ENCODE measurements at places on chromosomes 3 and 15.
A peak's percentile ranks its signal among the peaks of the same experiment; 100 is the strongest.

DNA sequence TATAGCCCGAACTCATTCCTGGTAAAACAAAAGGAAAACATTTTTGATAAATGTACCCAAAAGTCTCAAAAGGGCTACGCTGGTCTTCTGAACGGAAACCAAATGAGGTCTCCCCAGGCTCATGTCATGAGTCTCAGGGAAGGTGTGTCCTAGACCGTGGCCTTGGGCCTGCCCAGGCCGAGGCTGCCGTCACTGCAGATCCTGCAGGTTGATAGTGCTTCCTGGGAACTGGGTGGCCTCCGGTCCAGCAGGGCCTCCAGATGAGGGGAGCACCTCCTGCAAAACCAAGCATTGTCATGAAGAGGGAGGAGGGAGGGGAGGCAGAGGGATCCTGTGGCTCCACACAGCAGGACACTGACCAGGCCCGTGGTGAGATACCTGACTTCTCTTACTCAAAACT lies 37.5 kb downstream of the ZXDC start:
- no peak for DNase-seq

DNA sequence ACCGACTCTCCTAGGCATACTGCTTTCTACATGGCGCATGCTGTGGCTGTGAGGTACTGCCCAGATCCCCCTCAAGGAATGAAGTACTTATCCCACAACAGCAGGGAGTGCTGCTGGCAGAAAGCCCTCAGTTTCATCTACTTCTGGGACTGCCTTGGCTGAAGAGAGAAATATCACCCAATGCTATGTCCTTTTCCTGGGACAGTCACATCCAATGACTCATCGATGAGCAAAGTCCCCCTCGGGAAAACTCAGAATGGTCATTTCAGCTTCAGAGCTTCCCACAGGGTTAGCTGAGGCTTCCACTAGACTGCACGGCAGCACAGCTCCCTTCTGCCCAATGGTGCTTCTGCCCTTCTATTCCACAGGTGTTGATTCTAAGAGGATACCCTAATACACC lies 3.6 kb upstream of the NMD3 start:
- no peak for DNase-seq

DNA sequence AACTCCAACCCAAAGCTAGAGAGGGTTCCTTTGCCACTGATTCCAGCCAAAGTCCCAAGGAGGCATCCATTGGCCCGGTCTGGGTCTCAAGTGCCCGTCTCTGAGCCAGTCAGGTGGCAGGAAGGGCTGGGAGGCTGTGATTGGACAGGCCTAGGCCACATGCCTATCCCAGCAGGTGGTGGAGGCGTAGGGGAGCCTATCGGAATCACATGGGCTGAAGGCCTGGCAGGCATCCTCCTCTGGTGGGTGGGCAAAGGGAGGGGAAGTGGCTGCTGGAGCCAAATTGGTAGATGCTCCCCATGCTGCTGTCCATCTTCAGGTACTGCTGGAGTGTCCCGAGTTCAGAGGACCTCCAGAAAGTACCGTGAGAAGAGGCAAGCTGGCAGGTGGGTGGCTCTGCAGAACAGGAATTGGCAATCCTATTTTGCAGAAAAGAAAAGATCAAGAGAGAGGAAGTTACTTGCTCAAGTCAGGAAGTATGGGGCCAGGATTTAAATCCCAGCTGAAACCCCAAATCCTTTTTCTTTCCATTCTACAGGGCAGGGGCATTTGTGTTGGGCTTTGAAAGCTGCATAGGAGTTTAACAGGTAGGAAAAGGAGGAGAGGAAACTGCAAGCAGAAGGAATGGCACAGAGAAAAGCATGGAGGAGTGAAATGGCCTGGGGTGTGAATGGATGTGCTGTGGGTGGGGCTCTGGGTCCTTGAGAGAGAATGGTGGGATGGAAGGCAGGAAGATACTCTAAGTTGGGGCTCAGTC lies 3.7 kb downstream of the CHST13 start:
- DNase-seq = no peak

DNA sequence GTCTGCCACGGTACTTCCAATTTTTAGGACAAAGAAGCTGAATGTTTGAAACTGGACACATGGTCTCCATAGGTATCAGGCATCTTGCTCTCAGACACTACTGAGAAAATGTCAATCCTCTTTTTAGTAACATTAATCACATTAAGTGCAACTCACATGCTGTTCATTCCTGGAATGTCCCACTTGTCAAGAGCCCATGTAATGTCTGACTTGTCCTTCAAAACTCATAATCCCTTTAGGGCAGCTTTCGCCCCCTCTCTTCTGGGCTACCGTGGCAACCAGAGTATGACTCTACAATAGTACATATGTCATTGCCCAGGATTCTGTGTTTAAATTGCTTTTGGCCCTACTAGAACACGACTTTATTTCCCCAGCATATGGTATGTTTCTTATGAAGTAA lies 12.3 kb downstream of the NUDT16 start:
- DNase-seq = no peak

GRCh38 chr3:127867986-127868385 lies 45.7 kb upstream of the MGLL start:
- no peak for DNase-seq

GRCh38 chr3:30282154-30282696 lies 324.2 kb upstream of the TGFBR2 start:
- DNase-seq = peak; percentile 17

- no peak for DNase-seq
Measured at GRCh38 chr3:70090322-70090913, 90.9 kb downstream of the SAMMSON start.

DNA sequence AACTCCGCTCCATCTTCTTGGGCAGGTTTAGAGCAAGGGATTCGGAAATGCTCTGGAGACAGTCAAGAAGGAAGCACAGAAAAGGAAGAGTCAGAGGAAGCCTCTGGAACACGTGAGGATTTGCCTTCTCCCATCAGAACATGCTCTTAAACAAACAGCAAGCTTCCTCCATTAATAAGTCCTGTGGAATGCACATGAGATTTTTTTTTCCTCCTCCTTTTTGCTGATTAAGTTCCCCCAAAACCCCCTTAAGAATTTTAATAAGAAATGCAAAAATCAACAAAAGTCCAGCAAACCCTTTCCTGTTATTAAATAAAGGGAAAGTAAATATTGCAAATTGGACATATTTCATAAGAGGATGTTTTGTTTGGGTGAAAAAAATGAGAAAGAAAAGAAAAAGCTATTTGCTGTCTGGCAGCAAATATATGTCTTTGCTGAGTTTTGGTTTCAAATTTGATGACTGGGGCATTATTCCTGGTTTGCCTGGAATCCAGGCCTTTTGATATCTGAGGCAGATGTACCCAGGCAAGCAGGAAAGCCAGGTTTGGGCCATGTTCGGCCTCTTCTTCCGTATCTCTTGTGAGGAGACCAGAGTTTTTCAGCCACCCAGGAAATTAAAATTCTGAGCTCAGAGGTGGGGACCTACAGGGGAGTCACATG lies 7.9 kb upstream of the TSEN2 start:
- no peak for DNase-seq

DNA sequence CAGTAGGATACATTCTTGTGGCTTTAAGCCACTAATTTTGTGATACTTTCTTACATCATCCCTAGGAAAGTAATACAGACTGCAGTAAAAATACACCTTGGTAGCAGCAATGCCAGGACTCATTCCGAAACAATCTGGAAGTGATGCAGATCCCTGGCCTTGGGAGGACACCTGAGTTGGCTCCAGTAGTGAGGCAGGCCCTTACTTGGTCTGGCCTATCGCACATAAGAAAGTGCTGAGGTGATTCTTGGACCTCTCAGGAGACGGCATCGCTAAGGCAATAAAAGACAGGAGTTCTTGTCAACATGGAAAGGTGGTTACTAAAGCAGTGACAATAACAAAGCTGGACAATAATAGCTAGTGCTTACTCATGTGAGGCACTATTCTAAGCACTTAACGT lies 126.5 kb downstream of the SUCNR1 start:
- DNase-seq = no peak

DNA sequence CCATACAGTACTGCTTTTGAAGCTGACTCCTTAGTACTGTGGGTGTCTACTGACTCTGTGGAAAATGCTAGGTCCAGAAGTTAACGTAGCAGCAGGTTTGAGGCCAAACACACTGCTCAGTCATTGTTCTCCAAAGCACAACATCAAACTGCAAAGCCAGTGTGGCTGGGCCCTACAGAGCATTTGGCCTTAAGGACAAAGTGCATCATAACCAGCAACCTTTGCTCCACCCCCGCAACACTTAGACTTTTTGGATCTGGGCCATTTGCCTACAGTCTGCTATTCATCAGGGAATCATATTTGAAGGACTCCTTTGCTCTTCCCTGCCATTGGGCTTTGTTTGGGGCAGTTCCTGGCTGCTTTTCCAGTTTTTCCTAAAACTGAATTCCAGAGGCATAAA lies 43.1 kb upstream of the ARL6 start:
- DNase-seq = no peak

- no peak for DNase-seq
Measured at GRCh38 chr15:67296684-67297083, 42.1 kb downstream of the IQCH start.

GRCh38 chr3:59644479-59645402 lies 594.9 kb upstream of the CFAP20DC start:
- peak; percentile 30 for DNase-seq

DNA sequence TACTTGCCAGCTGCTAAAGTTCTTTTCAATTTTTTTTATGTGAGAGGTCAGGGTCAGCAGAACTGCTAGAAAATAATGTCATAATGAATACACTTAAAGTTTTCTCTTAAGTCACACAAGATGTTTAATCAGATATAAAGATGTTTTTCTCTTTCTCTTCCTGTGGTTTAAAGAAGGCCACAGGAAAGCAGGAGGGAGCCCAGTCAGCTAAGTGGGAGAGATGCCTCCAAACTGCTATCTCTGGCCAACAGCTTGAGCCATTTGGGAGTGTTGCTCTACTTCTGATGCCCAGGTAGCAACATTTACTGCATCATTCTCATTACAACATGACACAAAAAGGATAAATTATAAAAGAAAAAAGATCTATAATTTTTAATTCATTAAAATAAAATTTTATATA lies 45.7 kb upstream of the NLGN1 start:
- DNase-seq = no peak

DNA sequence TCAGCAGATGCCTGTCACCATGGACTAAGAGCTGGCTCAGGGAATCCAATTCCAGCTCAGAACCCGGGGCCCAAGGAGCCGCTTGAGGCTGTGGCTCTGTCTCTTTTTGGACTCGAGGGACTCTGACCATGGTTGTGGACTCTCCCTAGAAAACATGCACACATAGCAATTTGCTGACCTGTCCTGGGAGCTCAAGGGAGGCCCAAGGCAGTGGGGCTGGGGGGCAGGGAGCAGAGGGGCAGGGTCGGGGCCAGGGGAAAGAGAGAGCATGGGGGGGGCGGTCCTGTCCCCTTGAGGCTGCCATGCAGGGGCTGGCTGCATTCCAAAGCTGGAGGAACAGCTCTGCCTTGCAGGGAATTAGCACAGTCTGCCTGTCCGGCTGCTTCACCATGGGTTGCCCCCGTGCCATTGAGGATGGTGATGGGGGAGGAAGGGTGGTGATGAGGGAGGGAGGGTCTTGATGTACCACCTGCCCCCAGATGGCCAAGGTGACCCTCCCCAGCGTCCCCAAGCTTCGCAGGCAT lies 190.1 kb downstream of the GOLGA6L6 start:
- DNase-seq = no peak

- DNase-seq = no peak
Measured at GRCh38 chr15:86001200-86001599, 78.5 kb upstream of the AGBL1 start.

DNA sequence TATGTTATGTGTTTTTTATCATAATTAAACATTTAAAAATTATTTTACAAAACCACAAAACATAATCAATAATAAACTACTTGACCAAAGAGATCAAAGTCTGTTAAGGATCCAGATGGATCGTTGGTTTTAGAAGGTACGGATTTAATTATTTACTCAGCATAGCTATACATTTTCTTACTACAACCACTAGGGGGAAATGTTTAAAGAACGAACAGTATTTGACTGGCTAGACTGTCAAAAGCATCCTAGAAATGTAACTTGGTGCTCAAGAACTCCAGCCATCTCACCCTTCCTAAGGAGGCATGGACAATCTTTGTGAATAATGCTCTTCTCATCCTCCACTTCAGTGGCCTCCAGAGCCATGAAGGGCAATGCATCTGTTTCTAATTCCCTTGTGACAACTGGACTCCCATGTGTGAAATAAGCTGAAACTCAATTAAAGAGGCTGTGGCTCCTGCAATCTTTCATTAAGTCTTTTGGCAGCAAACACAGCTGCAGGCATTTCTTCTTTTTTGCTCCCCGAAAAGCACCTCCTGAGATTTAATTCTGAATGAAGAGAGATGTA lies 94.7 kb upstream of the TUSC7 start:
- DNase-seq = no peak

- no peak for DNase-seq
Measured at GRCh38 chr3:151345859-151346258, 16.5 kb upstream of the P2RY13 start.

GRCh38 chr3:134463676-134464063 lies 22.1 kb downstream of the ANAPC13 start:
- DNase-seq = no peak

GRCh38 chr3:82002986-82003642 lies 241.7 kb upstream of the GBE1 start:
- DNase-seq = no peak

GRCh38 chr3:135023996-135024658 lies 229.1 kb downstream of the EPHB1 start:
- no peak for DNase-seq

- no peak for DNase-seq
Measured at GRCh38 chr3:9339761-9340471, 22.9 kb upstream of the THUMPD3 start.

- no peak for DNase-seq
Measured at GRCh38 chr3:136586580-136586979, 165.6 kb downstream of the STAG1 start.

GRCh38 chr3:54206874-54207273 lies 84.5 kb downstream of the CACNA2D3 start:
- DNase-seq = no peak

- DNase-seq = no peak
Measured at GRCh38 chr15:74725845-74726773, 781 bp upstream of the CYP1A1 start.

DNA sequence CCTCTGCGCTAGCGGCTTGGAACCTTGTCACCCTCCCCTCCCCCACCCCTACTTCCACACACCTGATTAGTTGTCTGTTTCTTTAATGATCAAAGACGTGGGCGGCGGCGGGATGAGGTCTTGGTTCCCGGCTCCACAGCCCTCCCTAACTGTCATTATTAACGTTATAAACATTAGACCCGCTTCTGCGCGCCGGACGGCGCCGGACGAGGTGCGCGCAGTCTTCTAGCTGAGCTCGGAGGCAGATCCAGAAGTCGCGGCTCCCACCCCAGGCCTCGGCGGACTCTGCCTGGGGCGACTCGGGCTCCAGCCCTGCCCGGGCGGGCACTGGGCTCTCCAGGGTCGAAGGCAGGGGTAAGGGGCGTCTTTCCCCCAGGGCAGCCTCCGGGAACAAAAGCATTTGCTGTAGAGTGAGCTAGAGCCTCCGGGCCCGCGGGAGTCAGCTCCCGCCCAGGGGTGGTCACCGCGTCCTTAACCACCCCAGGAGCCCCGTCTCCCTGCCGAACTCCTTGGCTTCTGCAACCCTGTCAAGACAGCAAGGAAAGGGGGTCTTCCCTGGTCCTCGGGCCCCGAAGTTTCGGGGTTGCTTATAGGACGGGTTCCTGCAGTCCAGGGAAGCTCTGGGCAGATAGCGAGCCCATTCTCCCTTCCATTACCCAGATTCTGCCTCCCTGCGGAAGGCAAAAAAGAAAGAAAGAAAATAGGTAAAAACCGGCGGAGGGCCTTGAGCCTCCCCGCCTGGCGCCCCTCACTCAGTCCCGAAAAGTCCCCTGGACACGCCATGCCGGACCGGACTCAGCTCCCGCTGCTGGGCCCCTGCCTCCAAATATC lies 2.2 kb upstream of the ISLR2 start:
- no peak for DNase-seq

Data from head of caudate nucleus (tissue), 42 donors.